Thoracic aorta (tissue), 2 donors: ENCODE measurements at places on chromosomes 1 and 21. TPM values are rescaled to one million over a fixed set of nuclear protein-coding genes. Genes with fewer than 3 reads are reported as not detected.

The HAO2 gene
- not detected for total RNA-seq

The NMNAT2 gene
- 1.1 TPM for total RNA-seq

The IL10RB gene
- 13.0 TPM for total RNA-seq

The TMPRSS2 gene
- total RNA-seq, result 0.78 TPM

The AIRE gene
- not detected for total RNA-seq

The TMEM240 gene
- 11.1 TPM for total RNA-seq

The MX1 gene
- 79.9 TPM for total RNA-seq
